ENCODE measurements at places on chromosomes 2 and 18. TPM values are rescaled to one million over a fixed set of nuclear protein-coding genes. Genes with fewer than 3 reads are reported as not detected.

DNA sequence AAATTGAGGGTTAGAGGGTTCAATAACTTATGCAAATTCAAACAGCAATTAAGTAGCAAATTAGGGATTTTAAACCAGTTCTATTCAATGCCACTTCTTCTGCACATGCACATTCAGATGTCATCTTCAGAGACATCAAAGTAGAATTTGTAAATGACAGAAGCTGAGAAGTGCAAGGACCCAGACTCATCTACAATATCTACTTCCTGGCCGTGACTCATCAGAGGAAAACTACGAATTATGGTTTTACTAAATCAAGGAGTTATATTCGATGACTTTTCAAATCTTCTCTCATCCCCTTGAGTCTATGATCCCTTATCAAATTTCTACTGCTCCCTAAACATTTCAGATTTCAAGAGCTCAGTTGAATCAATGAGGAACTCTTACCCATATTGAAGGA lies 20.0 kb upstream of the STAT4 start:
- H3K36me3 ChIP-seq, result no peaks in the 10 kb centered on the region
- peak overlapping the region; percentile 65 for H3K27ac ChIP-seq
- no peaks in the 10 kb centered on the region for H3K27me3 ChIP-seq
- H3K4me3 ChIP-seq, result no peak overlapping the region
- peaks cover 64% of the 10 kb centered on the region for H3K4me1 ChIP-seq

- H3K4me3 ChIP-seq, result no peak overlapping the region
- H3K27me3 ChIP-seq, result no peaks in the 10 kb centered on the region
- H3K4me1 ChIP-seq, result no peaks in the 10 kb centered on the region
These were observed 109.1 kb downstream of the HAUS1 start for GRCh38 chr18:46213295-46213694.

Gene UGT1A9
- total RNA-seq, result 0.20 TPM

- no peaks in the 10 kb centered on the region for H3K36me3 ChIP-seq
- H3K4me1 ChIP-seq, result no peaks in the 10 kb centered on the region
- H3K27me3 ChIP-seq, result no peaks in the 10 kb centered on the region
These were observed 95.0 kb downstream of the RNF144A start for GRCh38 chr2:7012141-7012764.

- no peak for DNase-seq
- H3K4me1 ChIP-seq, result no peaks in the 10 kb centered on the region
These were observed 38.8 kb downstream of the CABYR start for GRCh38 chr18:24177499-24178133.

GRCh38 chr18:11324510-11324909 lies 175.1 kb upstream of the PIEZO2 start:
- no peak overlapping the region for H3K4me3 ChIP-seq
- DNase-seq, result no peak
- H3K36me3 ChIP-seq, result no peaks in the 10 kb centered on the region
- H3K27me3 ChIP-seq, result no peaks in the 10 kb centered on the region
- peaks cover 11% of the 10 kb centered on the region for H3K4me1 ChIP-seq
- H3K27ac ChIP-seq, result no peak overlapping the region

DNA sequence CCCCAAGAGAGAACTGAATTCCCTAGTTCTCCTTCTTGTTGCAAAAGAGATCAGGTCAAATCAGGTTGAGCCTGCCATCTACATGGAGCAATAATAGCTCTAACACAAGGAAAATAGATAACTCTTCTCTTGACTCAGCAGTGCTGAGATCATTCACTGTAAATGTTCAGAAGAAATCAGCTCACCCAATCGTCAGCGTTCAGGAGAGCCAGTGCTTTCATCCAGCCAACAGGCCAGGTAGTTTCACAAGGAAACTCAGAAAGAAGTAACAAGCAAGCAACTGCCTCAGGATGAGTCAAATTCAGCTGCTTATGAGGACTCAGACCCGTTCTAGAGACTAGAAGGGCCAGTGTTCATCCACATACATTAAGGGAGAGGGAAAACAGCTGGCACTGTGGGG lies 5.9 kb downstream of the LMAN2L start:
- DNase-seq, result no peak
- peaks cover 2% of the 10 kb centered on the region for H3K4me1 ChIP-seq
- H3K36me3 ChIP-seq, result peaks cover 7% of the 10 kb centered on the region
- no peaks in the 10 kb centered on the region for H3K27me3 ChIP-seq

- no peaks in the 10 kb centered on the region for H3K27me3 ChIP-seq
- DNase-seq, result no peak
- H3K4me3 ChIP-seq, result no peak overlapping the region
- no peak overlapping the region for H3K27ac ChIP-seq
These were observed 19.9 kb downstream of the KCTD18 start for GRCh38 chr2:200490001-200490400.

DNA sequence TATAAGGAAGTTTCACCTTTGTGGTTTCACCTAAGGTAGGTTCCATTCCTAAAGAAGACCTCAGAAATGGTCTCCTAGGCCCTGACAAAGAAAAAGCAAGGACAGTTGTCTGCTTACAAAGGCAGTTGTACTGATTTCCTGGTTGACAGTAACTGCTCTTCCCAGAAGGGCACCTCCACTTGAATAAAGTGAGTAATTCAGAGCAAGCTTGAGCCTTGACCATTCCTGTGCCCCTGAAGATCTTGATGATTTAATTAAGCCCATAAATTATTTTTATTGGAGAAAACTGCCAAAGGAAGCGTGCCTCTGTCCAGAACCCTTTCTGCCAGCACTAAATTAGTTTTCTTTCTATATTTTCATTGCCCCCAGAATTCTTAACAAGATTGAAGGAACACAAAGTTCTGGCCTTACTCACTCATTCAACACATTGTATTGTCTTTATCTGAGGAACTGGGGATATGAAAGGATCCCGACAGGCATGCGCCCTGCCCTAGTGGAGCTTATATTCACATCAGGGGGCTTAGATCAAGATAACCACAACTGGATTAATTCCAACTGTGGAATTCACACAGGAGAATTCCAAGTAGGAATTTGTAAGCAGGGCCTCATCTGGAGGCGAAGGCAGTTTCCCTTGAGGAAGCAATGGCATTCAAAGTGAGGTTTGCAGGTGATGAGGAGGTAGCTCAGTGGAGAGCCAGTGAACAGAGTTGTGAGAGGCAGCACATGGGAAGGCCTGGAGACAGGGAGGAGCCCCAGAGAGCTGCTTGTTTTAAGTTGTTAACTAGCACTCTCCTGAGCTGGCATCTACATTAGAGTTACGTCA lies 21.2 kb downstream of the PTRHD1 start:
- H3K27me3 ChIP-seq, result no peaks in the 10 kb centered on the region
- H3K4me3 ChIP-seq, result no peak overlapping the region
- H3K36me3 ChIP-seq, result peaks cover 5% of the 10 kb centered on the region

Gene ANKRD30B
- 0.44 TPM for total RNA-seq

DNA sequence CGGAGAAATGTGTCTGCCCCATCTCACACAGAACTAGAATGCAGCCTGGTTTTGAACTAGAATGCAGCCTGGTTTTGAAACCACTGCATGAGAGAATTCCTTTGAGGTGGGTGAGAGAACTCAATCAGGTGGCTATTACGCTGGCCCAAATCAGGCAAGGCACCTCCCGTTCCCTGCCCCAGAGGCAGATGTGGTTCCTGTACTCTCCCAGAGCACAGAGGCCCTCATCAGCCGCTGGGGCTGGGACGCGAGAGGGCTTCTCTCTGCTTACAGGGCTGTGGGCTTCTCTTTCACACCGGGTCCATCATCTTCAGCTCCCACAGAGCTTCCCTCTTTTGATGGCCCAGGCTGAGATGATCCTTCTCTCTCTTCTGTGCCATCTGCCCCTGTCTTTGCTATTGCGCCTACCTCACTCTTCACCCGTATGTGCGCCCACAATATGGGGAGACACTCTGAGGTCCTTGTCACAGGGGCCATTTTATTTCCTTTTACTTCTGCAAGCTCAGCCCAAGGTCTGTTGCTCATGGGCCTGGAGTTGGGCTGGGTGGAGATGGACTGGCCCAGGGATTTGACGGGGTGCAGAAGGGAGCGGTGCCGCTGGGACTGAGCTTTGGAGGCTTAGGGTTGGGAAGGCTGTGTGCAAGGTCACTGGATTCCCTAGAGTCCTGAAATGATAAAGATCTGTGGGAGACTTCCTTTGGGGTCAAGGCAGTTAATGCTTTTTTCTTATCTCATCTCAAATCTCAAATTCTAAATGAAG lies 84.4 kb upstream of the HS6ST1 start:
- no peaks in the 10 kb centered on the region for H3K27me3 ChIP-seq
- no peak overlapping the region for H3K27ac ChIP-seq
- H3K36me3 ChIP-seq, result no peaks in the 10 kb centered on the region

DNA sequence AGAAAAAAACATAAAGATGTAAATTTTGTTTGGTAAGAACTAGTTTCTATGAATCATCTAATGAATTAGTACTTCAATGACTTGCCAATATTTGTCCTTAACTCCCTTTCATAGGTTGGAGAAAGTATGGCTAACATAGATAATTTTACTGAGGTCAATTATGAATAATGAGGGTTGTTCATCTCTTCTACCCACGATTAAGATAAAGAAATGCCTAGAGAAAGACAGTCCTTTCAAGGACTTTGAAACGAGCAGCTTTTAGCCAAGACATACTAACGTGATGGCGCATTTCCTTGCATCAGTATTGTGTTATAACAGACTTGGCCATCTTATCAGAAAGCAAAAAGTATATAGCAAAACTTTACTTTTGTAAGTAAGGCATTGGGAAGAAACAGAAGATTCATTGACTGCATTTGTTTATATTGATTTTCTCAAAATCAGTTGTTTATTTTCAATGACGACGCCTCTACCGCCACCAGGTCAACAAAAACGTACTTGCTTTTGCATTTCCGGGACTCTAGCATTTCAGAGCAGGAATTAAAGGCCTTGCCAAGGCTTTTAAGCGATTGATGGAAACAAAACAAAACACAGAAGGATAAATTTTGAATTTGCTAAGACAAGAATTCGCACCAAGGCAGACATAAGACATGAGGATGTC lies 961 bp downstream of the RBM43 start:
- H3K36me3 ChIP-seq, result no peaks in the 10 kb centered on the region
- peak overlapping the region; percentile 63 for H3K27ac ChIP-seq
- peak overlapping the region; percentile 66 for H3K4me3 ChIP-seq
- 0 out of 2 replicates have a peak, but pooled peaks cover 5% of the 10 kb centered on the region for H3K4me1 ChIP-seq
- no peaks in the 10 kb centered on the region for H3K27me3 ChIP-seq
- DNase-seq, result no peak

DNA sequence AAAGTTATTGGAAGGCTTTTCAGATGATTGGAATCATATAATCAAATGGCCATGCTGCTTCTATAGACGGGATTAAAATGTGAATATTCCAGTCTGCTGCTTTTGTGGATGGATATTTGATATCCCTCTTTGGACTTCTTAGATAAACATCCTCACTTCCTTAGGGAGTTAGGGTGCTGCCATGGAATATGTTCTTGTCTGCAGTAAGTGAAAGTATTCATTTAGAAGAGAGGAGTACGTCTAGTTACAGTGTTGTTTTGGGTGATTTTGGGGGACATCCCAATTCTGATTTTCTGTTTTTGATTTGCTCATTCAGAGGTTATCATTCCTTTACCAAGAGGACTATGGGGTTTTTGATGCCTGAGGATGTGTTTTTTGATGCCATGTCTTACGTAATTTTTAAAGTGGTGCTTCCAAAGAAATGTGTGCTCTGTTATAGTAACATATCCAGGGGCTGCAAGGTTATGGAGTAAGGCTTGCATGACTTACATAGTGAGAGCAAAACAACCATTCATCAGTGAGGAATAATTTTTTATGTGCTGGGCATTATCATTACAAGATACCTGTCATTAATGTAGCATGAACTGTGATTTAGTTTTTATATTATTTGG lies 33.6 kb downstream of the ASXL3 start:
- DNase-seq, result no peak
- no peaks in the 10 kb centered on the region for H3K36me3 ChIP-seq
- H3K27ac ChIP-seq, result no peak overlapping the region
- no peak overlapping the region for H3K4me3 ChIP-seq

GRCh38 chr2:20557635-20558034 lies 93.3 kb downstream of the HS1BP3 start:
- peaks cover 9% of the 10 kb centered on the region for H3K4me1 ChIP-seq
- no peaks in the 10 kb centered on the region for H3K36me3 ChIP-seq
- H3K27ac ChIP-seq, result no peak overlapping the region
- no peak for DNase-seq
- H3K27me3 ChIP-seq, result no peaks in the 10 kb centered on the region

- DNase-seq, result no peak
- H3K27ac ChIP-seq, result peak overlapping the region; percentile 89
- no peaks in the 10 kb centered on the region for H3K36me3 ChIP-seq
- no peaks in the 10 kb centered on the region for H3K27me3 ChIP-seq
These were observed 215.9 kb downstream of the IRS1 start for GRCh38 chr2:226583715-226584114.

DNA sequence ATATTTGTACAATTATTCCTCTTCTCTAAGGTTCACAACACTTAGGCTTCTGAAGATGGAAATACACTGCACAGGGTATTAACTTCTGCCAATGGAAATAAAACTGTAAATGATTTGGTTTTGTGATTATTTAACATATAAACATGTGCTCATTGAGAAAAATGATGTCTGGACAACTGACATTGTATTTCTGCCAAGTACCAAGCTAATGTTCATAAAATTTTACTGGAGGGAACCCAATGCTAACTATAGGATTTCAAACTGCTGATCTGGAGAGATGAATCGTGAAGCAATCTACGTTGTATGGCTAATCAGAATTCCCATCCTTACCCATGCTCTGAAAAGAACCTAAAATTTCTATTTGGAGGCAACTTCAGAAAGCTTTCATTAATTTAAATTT lies 279.7 kb downstream of the NRXN1 start:
- H3K4me3 ChIP-seq, result no peak overlapping the region
- no peak overlapping the region for H3K27ac ChIP-seq
- H3K36me3 ChIP-seq, result no peaks in the 10 kb centered on the region
- no peaks in the 10 kb centered on the region for H3K27me3 ChIP-seq

GRCh38 chr18:6174983-6175745 lies 239.5 kb downstream of the L3MBTL4 start:
- H3K36me3 ChIP-seq, result no peaks in the 10 kb centered on the region
- H3K4me1 ChIP-seq, result no peaks in the 10 kb centered on the region
- H3K4me3 ChIP-seq, result no peak overlapping the region
- H3K27ac ChIP-seq, result no peak overlapping the region

GRCh38 chr18:79185648-79186047 lies 116.5 kb downstream of the ATP9B start:
- H3K27ac ChIP-seq, result no peak overlapping the region
- no peak overlapping the region for H3K4me3 ChIP-seq
- DNase-seq, result no peak

DNA sequence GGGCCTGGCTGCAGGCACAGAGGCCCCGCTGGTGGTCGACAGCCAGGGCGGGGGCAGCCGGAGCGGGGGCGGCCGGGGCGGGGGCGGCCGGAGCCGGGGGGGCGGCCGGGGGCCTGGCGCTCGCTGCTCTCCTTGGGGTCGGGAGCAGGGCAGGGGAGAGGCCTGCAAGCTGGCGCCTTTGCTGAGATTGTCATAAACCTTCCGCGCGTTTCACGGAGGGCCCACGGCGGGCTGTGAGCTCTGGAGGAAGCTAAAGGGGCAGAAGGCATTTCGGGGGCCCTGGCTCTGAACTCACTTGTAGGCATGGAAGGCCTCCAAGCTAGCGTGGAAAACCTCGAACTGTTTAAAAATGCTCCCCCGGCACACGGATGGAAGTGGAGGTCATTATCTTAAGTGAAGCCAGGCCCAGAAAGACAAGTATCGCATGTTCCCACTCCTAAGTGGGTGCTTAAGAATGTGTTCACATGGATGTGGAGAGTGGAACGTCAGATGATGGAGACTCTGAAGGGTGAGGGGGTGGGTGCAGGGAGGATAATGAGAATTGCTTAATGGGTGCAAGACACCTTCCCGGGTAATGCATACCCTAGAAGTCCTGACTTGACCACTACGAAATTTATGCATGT lies 629 bp downstream of the PRELID3A start:
- no peak for DNase-seq
- no peak overlapping the region for H3K27ac ChIP-seq
- H3K4me1 ChIP-seq, result peaks cover 11% of the 10 kb centered on the region
- H3K36me3 ChIP-seq, result no peaks in the 10 kb centered on the region
